Endodermal cell (in vitro differentiated cells): ENCODE measurements at places on chromosomes 6 and 20.

- no peak for DNase-seq
These were observed 39.1 kb downstream of the PGM3 start for GRCh38 chr6:83153883-83154521.

- DNase-seq, result no peak
These were observed 29.8 kb upstream of the ERVFRD-1 start for GRCh38 chr6:11141295-11141694.

- DNase-seq, result no peak
These were observed 58.6 kb upstream of the MANEA start for GRCh38 chr6:95518630-95519227.

- no peak for DNase-seq
These were observed 171.6 kb upstream of the CITED2 start for GRCh38 chr6:139546106-139546472.

DNA sequence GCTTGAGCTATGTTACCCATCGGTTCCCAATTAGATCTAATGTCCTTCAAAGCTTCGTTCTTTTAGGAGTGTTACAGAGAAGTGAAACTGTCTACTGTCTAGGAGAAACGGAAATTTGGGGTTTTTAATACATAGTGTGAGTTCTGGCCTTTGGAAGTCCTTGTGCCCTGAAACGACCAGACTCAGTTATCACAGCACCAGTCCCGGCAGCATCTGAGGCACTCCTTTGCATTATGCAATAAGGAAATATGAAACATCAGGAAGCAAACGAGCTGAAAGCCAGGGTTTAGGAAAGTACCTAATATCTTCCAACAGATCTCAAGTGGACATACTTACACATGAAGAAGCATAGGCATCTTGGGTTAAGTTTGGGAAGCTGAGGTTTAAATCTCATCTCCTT, 61.8 kb upstream of the ADGRF1 start:
- DNase-seq, result no peak

DNA sequence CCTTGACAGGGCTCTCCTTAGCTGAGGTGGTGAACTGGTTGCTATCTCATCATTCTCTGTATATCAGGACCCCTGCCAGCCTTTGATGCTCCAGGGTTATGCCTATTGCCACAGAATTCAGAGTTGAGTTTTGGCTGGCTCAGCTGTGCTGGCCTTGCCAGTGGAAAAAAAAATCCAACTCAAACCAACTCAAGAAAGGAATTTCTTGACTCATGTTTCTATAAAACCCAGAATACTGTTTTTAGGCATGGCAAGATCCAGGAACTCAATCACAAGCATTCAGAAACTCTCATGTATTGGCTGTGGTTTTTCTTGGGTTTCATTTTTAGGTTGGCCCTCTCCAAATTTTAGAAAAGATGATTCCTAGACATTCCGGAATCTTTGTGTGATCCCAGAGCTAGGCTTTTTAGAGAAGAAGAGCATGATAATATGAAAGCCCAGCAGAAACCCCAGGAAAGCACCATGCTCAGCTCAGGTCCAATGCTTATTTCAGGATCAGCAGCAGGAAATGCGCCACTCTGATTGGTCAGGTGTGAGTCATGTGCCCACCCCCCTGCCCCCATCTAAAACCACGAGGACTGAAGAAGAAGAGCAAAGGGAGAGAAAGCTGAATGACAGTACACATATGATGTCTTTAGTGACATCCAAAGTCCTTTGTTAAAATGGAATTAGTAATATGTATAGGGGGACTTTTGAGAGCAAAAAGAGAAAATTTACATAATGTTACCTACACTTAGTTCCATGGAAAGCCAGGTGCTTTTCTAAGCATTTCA, 122.9 kb downstream of the RNF144B start:
- no peak for DNase-seq

DNA sequence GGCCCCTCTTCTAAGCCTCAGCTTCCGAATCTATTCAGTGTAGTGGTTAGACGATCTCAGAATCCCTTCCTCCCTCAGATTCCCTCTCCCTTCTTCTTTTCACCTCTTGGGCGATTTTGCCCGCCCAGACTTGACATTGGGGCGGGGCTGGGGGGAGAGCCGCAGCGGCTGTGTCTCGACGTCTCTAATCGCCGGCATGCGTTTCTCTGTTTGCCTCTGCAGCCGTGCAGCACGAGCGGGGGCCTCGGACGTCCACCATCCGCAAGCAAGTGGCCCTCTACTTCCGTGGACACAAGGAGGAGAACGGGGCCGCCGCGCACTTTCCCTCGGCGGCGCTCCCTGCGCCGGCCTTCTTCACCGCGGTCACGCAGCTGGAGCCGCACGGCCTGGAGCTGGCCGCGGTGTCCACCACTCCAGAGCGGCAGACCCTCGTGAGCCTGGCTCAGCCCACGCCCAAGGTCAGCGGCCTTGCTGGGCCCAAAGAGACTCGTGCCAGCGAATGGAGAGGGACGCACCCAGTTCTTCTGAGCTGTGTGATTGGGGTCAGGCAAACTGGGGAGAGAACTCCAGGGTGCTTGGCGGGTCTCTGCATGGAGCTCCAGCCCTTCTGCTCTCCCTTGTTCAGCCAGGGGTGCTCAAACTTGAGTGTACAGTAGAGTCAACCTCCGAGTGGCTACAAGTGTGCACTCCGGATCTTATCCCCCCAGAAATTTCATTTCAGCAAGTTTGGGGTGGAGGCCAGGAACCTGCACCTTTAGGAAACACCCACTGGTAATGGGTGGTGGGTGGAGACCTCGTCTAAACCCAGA, 10.7 kb downstream of the NR2E1 start:
- DNase-seq, result no peak

DNA sequence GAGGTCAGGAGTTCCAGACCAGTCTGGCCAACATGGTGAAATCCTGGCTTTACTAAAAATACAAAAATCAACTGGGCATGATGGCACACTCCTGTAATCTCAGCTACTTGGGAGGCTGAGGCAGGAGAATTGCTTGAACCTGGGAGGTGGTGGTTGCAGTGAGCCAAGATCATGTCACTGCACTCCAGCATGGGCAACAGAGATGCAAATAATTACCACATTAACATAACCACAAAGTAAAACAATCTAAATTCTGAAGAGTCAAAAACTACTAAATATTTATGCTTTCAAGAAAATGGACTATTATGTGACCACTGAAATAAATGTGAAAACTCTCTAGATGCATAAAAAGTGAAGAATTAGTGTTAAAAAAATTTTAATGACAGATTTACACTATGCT, 59.9 kb downstream of the CYP39A1 start:
- DNase-seq, result no peak

DNA sequence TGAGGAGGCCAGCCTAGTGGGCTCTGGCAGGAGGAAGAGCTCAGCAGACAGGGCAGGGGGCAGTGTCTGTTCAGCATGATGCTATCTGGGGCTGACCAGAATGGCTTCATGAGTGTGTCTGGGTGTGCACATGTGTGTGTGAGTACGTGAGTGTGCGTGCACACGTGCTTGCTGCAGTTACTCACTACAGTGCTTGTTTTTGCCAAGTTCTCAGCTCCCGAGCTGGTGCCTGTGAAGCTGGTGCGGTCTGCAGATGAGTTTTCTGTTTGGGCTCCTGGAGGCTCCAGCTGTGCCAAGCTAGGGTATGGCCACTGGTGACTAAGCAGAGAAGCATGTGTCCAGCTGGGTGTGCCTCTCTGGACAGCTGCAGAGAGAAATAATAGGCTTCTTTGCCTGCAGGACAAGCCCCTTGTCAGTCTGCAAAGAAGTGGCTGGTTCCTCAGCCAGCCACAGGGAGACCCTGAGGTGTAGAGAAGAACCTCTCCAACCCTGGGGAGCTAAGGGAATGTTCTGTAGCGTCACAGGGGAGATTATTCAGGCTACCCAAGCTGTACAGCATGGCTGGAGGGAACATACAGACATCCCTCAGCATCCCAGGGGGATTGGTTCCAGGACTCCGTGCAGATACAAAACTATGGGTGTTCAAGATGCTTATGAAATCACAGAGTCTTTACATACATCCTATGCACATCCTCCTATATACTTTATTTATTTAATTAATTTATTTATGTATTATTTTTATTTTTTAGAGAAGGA, 40.2 kb upstream of the FAM50B start:
- no peak for DNase-seq
